ENCODE measurements at places on chromosomes 4 and X. TPM values are rescaled to one million over a fixed set of nuclear protein-coding genes. Genes with fewer than 3 reads are reported as not detected.

The TECRL gene
- 0.09 TPM for total RNA-seq

The PLAC8 gene
- total RNA-seq, result 79.8 TPM

DNA sequence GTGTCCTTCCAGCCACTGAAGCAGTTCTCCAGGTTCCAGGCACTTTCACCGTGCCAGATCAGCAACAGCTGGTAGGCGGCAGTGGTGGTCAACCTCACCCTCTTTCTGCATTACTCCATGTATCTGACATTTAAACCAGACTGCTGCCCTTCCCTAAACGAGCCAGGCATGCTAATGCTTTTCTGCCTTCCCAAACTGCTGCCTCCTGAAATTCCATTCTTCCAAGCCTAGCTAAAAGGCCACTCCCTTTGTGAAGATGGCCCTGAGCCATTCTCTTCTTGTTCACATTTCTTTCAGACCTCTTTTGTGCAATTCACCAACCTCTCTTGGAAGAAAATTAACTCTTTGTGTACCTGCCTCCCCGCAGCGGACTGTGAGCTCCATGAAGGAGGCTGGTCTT lies 73.7 kb downstream of the CHST7 start:
- H3K36me3 ChIP-seq, result no peaks in the 10 kb centered on the region
- H3K27me3 ChIP-seq, result no peaks in the 10 kb centered on the region
- DNase-seq, result no peak
- H3K27ac ChIP-seq, result no peak overlapping the region
- H3K4me1 ChIP-seq, result peaks cover 24% of the 10 kb centered on the region
- no peak overlapping the region for H3K4me3 ChIP-seq

DNA sequence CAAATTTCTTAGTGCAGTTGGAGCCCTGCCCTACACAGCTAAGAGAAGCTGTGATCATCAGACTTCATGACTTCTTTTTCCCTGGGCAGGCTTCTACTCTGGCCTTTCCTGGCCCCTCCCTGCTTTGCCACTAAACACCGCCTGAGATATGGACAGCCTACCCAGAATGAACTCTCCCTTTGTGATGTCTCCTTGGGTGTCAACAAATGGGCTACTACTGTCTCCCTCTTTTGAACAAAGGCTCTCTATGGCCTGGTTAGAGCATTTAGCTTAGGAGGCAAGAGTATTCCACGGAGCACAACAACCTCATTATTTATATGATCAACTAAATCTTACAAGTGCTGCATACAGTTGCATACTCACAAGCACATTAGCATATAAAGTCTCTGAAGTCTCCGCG lies 127.6 kb upstream of the HCCS start:
- no peak for DNase-seq
- no peak overlapping the region for H3K27ac ChIP-seq
- no peaks in the 10 kb centered on the region for H3K36me3 ChIP-seq
- H3K4me1 ChIP-seq, result no peaks in the 10 kb centered on the region

GRCh38 chrX:108323751-108324150 lies 114.5 kb downstream of the COL4A6 start:
- H3K27ac ChIP-seq, result no peak overlapping the region
- no peaks in the 10 kb centered on the region for H3K4me1 ChIP-seq
- no peak for DNase-seq
- no peaks in the 10 kb centered on the region for H3K27me3 ChIP-seq
- H3K36me3 ChIP-seq, result no peaks in the 10 kb centered on the region
- no peak overlapping the region for H3K4me3 ChIP-seq

The AKAP4 gene
- not detected for total RNA-seq

- H3K4me3 ChIP-seq, result no peak overlapping the region
- H3K27me3 ChIP-seq, result no peaks in the 10 kb centered on the region
- peaks cover 12% of the 10 kb centered on the region for H3K36me3 ChIP-seq
Measured at GRCh38 chr4:112626228-112626627, 10.5 kb downstream of the ZGRF1 start.

The SASH3 gene
- 176 TPM for total RNA-seq

GRCh38 chr4:82247629-82248028 lies 126.2 kb downstream of the HNRNPD start:
- H3K36me3 ChIP-seq, result no peaks in the 10 kb centered on the region
- no peak for DNase-seq
- no peaks in the 10 kb centered on the region for H3K4me1 ChIP-seq
- no peak overlapping the region for H3K4me3 ChIP-seq
- no peak overlapping the region for H3K27ac ChIP-seq

The ARMCX1 gene
- total RNA-seq, result 11.0 TPM

DNA sequence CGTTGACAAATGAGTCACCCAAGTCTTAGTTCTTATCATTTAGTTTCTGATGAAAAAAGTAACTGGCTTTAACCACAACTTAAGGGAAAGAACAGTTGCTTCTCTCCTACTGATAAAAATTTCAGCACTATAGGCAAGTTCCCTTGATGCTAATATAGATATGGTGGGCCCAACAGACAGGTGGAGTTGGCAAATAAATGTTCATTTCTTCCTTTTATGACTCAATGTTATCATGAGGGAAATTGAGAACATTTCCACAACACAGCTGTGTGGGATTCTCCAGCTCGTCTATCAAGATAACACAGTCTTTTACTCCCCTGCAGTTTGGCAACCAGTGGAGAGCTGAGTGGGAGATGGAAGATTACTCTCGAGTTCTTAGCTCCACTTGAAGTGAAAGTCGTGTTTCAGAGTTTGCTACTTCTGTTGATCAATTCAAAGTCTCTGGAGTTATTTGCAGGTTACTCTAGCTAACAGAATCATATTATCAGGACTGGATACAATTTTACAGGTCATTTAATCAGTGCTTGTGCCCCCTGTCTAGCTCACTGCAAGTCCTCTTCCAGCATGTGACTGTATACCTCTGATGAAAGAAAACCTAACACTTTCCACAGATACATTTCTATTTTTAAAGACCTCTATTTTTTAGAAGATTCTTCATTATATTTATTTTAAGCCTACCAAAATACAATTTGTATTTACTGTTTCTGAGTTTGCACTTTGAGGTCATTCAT lies 270.6 kb upstream of the GK2 start:
- H3K4me1 ChIP-seq, result no peaks in the 10 kb centered on the region
- no peak overlapping the region for H3K27ac ChIP-seq
- H3K27me3 ChIP-seq, result no peaks in the 10 kb centered on the region
- DNase-seq, result peak; percentile 40
- no peak overlapping the region for H3K4me3 ChIP-seq

- peak; percentile 85 for DNase-seq
- H3K4me3 ChIP-seq, result no peak overlapping the region
- H3K27ac ChIP-seq, result peak overlapping the region; percentile 52
- H3K4me1 ChIP-seq, result peaks cover 14% of the 10 kb centered on the region
- H3K36me3 ChIP-seq, result no peaks in the 10 kb centered on the region
- no peaks in the 10 kb centered on the region for H3K27me3 ChIP-seq
Measured at GRCh38 chr4:139419388-139419914, 34.5 kb upstream of the RAB33B start.

The LRPAP1 gene
- 67.7 TPM for total RNA-seq

DNA sequence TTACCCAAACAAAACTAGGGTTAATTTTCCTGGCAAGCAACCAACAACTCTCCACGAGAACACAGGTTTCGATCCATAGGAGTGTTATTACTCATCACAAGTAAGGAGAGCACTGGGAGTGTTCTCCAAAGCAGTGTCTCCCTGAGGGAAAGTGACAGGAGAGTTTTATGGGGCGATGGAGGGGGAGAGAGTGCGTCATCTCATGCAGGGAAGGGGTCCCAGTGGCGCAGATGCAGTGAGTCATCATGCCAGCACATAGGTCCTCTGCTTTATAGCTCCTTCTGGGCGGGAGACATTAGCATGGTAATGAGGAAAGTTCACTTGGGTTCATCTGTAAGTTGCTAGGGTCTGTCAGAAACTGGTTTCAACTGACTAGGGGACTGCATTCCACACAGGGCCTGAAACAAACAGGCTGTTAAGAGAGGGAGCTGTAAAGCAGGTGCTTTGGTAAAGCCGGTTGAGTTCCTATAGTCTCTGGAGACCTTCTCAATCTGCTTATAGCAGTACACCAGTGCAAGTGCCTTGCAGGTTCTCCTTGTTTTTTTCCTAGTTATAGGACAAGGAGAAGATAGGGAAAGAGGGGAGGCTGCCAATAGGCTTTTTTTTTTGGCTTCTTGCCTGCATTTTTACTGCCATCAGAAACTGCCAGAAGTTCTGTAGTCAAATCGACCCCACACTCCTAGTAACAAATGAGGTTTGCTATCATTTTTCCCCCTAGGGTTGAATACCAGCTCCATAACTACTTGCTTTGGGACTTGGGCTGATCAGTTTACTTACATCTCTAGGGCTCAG lies 12.8 kb upstream of the BOD1L1 start:
- DNase-seq, result no peak
- H3K36me3 ChIP-seq, result no peaks in the 10 kb centered on the region
- no peak overlapping the region for H3K27ac ChIP-seq
- no peaks in the 10 kb centered on the region for H3K27me3 ChIP-seq
- no peaks in the 10 kb centered on the region for H3K4me1 ChIP-seq

GRCh38 chr4:41934514-41934900 lies 722 bp upstream of the TMEM33 start:
- H3K27ac ChIP-seq, result no peak overlapping the region
- no peak for DNase-seq
- peaks cover 6% of the 10 kb centered on the region for H3K36me3 ChIP-seq
- no peaks in the 10 kb centered on the region for H3K27me3 ChIP-seq
- peaks cover 10% of the 10 kb centered on the region for H3K4me1 ChIP-seq

The MAGEC1 gene
- not detected for total RNA-seq

GRCh38 chrX:65932173-65933084 lies 107.5 kb downstream of the VSIG4 start:
- H3K4me3 ChIP-seq, result no peak overlapping the region
- no peaks in the 10 kb centered on the region for H3K4me1 ChIP-seq
- no peak for DNase-seq
- no peaks in the 10 kb centered on the region for H3K36me3 ChIP-seq
- no peak overlapping the region for H3K27ac ChIP-seq

The C1GALT1C1 gene
- total RNA-seq, result 19.5 TPM

- H3K4me3 ChIP-seq, result no peak overlapping the region
- H3K36me3 ChIP-seq, result no peaks in the 10 kb centered on the region
- H3K4me1 ChIP-seq, result no peaks in the 10 kb centered on the region
Measured at GRCh38 chr4:84958434-84958833, 8.1 kb downstream of the WDFY3 start.

The ALB gene
- total RNA-seq, result 7.5 TPM

The CXorf38 gene
- 14.9 TPM for total RNA-seq

The CXCL11 gene
- 7.1 TPM for total RNA-seq

DNA sequence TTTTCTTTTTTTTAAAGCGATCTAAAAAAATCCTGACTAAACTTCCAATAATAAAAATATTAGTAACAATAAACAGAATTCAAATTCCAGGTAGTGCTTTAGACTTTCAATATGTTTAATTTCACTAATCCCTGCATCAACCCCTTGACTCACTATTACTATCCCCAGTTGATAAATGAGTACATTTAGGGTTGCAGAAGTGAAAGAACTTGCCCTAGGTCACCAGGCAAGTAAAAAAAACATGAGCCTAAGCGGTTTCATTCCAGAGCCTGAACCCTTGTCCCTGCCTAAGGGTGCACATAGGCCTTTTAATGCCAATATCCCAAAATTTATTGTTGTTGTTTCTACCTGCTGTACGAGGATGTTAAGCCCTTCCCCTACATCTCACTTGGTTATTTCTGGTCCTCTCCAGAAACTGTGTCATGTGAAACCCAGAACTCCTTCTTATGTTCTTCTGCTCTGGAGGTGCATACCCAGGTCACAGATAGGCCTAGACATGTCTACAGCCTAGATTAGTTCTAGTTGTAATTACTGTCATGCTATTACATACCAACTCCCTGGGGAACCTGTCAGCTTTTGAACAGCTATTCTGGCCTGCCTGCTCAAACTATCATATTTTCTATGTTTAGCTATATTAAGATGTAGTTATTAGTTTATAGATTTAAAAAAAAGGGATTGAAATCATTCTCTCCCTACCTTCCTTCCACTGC lies 244.5 kb upstream of the PITX2 start:
- H3K4me1 ChIP-seq, result no peaks in the 10 kb centered on the region
- H3K36me3 ChIP-seq, result no peaks in the 10 kb centered on the region
- no peaks in the 10 kb centered on the region for H3K27me3 ChIP-seq
- no peak overlapping the region for H3K27ac ChIP-seq
- no peak for DNase-seq

The PDE5A gene
- 5.2 TPM for total RNA-seq

GRCh38 chr4:88599714-88600113 lies 7.4 kb downstream of the HERC3 start:
- H3K4me3 ChIP-seq, result no peak overlapping the region
- no peak overlapping the region for H3K27ac ChIP-seq
- no peaks in the 10 kb centered on the region for H3K27me3 ChIP-seq
- DNase-seq, result no peak
- peaks cover 8% of the 10 kb centered on the region for H3K36me3 ChIP-seq
- H3K4me1 ChIP-seq, result peaks cover 4% of the 10 kb centered on the region

DNA sequence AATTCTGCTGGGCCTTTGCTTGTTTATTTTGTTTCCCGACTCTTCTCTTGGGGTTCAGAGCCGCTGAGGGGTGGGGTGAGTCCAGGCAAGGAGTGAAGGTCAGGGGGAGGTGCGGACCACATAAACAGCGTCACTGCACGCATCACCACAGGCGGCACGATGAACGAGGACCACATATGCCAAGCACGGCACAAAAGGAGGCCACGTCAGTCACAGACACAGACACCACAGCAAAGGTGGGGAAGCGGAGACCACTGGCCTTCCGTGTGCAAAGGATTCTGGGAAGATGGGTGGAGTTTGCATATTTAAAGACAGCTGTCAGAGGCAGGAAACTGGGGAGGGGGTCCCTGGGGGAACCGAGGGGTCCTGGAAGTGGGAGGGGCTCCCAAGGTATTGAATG lies 10.3 kb upstream of the TIMP1 start:
- no peak for DNase-seq
- peaks cover 28% of the 10 kb centered on the region for H3K36me3 ChIP-seq
- H3K27me3 ChIP-seq, result no peaks in the 10 kb centered on the region
- H3K27ac ChIP-seq, result no peak overlapping the region

The PHEX gene
- 0.66 TPM for total RNA-seq

The SH3D19 gene
- 4.6 TPM for total RNA-seq

DNA sequence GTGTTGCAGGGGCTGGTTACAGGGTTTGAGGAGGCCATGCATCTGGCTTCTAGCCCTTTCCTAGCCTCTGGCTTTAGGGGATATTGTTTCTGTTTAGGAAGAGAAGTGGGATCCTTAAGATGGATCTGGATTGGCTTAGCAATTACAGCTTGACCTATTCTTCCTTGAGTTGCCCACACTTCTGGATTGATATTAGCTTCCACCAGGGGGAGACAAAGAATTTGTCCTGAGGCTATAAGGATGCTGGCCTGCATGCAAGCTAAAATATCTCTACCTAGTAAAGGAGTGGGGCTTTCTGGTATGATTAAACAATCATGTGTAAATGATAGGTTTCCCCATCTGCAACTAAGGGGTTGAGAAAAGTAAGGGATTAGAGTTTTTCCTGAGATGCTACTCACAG lies 117.2 kb downstream of the TEX13C start:
- H3K36me3 ChIP-seq, result no peaks in the 10 kb centered on the region
- H3K27ac ChIP-seq, result no peak overlapping the region

- no peaks in the 10 kb centered on the region for H3K4me1 ChIP-seq
- no peaks in the 10 kb centered on the region for H3K27me3 ChIP-seq
- no peaks in the 10 kb centered on the region for H3K36me3 ChIP-seq
- H3K4me3 ChIP-seq, result no peak overlapping the region
- DNase-seq, result no peak
Measured at GRCh38 chr4:13087041-13087440, 397.1 kb downstream of the RAB28 start.
